ENCODE measurements at places on chromosomes 11 and 22.

DNA sequence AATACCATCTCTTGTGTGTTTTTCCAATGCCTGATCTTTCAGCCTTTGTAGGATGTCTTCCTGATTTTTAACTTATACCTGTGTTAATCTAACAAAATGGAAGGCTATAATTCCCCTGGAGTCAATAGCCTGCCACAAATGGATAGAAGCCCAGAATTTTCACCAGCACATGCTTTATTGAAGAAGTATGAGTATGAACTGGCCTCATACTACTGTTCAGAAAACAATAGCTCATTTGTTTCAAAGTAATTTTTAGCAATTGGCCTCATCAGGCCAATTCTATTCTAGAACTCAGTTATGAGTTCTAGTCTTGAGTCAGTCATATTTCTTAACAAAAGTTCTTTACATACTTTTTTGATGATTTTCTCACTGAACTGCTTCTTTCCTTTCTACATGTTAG is 40.6 kb upstream of the SLC37A2 start:
- DNase-seq: no peak

- peak; percentile 17 for DNase-seq
Observed at GRCh38 chr11:17734986-17735817, 621 bp downstream of the KCNC1 start.

- DNase-seq: no peak
Observed at GRCh38 chr22:50339945-50340879, 2.9 kb upstream of the PPP6R2 start.

- DNase-seq: no peak
Observed at GRCh38 chr11:8058216-8058615, 22.8 kb upstream of the TUB start.

GRCh38 chr22:44063462-44064371 is 39.6 kb downstream of the PARVB start:
- no peak for DNase-seq

DNA sequence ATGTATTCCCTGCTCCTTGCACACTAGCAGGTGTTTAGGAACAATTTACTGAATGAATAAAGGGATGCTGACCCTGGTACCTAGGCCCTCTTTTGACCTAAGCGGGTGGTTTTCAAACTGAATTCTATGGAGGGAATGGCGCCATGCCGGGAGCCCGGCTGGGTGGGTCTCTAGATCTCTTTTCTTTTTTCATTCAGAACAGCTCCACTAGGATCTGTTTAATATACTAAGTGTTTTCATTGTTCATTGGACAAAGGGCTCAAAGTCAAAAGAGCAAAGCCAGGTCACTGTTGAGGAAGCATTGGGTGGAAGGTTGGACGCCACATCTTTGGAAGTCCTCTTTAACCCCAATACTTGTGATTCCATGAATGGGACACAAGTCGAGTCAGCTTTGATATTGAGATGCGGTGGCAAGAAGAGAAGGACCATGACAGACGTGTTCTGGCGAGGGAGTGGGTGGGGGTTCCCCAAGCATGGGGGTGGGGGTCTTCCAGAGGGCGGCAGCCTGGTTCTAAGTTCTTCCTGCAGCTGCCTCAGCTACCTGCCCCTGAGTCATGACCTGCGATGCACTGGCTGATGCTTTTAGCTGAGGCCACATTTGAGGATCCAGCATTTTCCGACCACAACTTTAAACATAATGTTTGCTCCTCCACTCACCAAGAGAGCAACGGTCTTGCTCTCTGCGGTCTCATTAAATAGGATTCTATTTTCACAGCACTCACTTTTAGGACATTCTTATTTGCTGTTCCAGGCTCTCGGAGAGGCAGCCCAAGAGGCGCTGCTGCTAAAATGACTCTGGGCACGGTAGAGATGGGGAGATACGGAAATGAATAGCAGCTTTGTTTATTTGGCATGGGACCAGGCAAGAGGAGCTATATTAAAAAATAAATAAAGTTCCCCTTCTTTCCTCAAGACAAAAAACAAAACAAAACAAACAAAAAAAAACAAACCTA is 100.6 kb downstream of the FBXO7 start:
- DNase-seq: no peak

- no peak for DNase-seq
Observed at GRCh38 chr11:83166193-83166866, 9.4 kb downstream of the PCF11 start.

- no peak for DNase-seq
Observed at GRCh38 chr11:44470854-44471253, 94.6 kb upstream of the CD82 start.

GRCh38 chr11:64334764-64335735 is 5.0 kb upstream of the CCDC88B start:
- peak; percentile 60 for DNase-seq

Measured in activated CD4-positive, alpha-beta T cell treated with anti-CD3 and anti-CD28 coated beads, Interleukin-2, Interleukin-4, amounts not matched to agents 100 ng/mL and 50 ng/mL, durations not matched to agents 16 hours and 8 hours (primary cell).